ENCODE measurements at places on chromosomes 6 and 20.
A peak's percentile ranks its signal among the peaks of the same experiment; 100 is the strongest.

DNA sequence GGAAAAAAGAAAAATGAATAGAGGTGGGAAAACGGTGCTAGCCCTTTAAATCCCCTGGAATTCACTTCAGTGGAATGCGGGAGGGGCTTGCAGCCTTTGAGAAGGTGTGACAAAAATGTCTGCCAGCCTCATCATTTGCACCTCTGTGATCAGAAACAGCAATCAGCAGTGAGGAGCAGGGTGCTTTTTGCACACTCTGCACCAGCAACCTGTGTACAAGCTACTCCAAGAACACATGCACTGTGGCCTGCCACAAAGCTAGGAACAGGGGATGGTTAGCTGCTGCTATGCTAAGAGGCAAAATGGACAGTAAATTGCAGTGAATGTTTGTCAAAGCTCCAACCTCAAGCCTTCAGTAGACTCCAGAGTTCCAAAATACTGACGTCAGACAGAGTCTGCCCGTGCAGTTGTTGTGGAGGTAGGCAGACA lies 29.7 kb downstream of the GINS1 start:
- no peak for DNase-seq

DNA sequence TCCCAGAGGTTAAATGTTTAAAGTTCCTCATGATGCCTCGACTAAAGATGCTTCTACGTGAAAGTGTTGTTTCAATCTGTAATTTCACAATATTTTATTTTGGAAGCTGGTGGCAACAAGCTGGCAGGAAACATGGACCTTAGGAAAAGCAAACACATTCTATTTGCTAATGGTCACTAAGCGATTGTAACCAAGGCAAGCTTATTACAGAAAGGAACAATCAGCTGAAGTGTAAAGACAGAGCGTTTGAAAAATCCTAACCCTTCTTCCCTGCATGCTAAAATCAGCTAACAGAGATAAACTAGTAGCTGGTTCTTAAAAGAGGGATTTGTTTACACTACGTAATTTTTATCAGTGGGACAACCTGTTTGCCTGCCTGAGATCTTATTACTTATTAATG lies 50.0 kb downstream of the IL20RA start:
- no peak for DNase-seq

DNA sequence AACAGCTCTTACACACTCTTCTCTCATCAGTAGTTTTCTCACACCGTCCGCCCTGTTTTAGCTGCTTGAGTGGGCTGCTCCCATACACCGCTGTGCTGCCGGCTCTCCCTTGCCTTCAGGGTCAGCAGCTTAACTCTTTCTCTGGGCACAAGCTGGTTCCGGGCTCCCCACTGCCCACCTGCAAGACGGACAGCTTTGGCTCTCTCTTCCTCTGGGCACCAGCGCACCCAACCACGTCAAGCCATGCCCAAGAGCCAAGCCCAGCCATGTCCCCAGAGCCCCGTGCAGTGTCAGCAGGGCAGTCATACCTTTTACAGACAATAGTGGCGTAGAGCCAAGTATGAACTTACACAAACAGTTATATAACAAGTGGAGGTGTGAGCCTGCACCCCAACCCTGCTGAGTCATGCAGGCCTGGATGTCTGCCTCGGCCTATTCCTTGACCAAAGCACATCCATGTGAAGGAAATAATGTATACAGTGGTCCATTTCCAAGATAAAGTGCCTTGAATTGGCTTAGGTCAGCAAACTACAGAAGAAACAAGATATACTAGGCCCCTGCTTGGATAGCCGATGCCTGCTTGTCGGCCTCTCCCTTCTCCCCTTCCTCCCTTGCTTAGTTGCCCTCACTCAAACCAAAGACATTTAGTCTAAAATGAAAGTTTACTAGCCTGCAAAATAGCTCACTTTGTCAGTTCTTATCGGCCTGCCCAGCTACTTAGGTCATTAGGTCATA lies 89.3 kb downstream of the JPH2 start:
- DNase-seq = no peak

- no peak for DNase-seq
Measured at GRCh38 chr20:19855416-19855815, 97.4 kb downstream of the RIN2 start.

- peak; percentile 39 for DNase-seq
Measured at GRCh38 chr6:76852776-76853175, 610.5 kb downstream of the HTR1B start.

Measured in fibroblast of skin of scalp (primary cell).